ENCODE measurements at places on chromosomes 3 and 15.

- peak; percentile 41 for DNase-seq
Measured at GRCh38 chr15:58510715-58511598, 79.2 kb downstream of the LIPC start.

GRCh38 chr3:155354658-155355057, 61.2 kb upstream of the STRIT1 start:
- no peak for DNase-seq

DNA sequence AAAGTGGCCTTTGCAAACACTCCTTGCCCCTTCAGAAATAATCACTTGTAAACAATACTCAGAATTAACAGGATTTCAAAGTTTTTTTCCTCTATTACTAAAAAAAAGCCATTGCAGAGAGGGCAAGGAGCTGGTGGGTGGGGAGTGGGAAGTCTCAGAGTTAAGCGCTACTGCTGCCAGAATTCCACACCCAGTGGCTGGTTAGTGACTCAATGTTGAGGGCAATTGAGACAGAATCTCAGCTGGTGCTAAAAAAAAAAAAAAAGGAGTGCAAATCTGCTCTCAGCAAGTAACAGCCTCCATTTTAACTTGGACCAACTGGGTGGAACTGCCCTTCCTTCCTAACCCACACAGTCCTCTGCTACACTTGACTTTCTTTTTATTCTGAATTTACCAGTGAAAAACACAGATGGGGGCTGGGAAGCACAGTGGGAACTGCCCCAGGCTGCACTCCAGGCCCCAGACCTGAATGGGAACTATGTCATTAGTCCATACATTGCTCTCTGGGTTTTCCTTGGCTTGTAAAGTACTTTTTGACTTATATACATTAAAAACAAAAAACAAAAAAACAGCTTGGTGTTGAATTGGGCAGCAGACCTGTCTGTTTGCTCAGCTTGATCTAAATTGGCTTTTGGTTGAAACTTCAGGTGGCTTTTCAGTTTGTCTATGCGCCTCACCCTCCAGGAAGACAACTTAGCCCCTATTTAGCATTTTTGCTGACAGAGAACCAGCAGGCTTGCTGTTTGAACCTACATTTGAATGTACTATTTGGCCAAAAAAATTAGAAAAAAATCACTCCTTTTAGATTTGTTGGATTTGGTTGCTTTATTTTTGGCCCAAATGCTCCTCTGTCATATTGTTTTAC, 357.8 kb upstream of the TBL1XR1 start:
- peak; percentile 62 for DNase-seq

DNA sequence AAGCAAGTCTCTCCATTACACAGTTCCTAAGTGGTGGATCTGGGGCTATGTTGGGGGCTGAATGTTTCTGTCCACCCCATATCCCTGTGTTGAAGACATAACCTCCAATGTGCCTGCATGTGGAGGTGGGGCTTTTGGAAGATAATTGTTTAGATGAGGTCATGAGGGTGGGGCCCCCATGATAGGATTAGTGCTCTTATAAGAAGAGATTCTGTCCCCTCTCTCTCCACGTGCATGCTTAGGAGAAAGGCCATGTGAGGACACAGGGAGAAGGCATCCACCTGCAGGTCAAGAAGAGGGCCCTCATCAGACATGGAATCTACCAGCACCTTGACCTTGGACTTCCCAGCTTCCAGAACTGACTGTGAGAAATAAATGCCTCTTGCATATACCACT, 231.0 kb upstream of the CHRNA7 start:
- no peak for DNase-seq

- no peak for DNase-seq
Measured at GRCh38 chr15:93973287-93973686, 258.1 kb upstream of the MCTP2 start.

- no peak for DNase-seq
Measured at GRCh38 chr15:86555098-86555497, 475.4 kb downstream of the AGBL1 start.

GRCh38 chr3:172516318-172517214, 6.7 kb downstream of the TNFSF10 start:
- DNase-seq, result peak; percentile 69

DNA sequence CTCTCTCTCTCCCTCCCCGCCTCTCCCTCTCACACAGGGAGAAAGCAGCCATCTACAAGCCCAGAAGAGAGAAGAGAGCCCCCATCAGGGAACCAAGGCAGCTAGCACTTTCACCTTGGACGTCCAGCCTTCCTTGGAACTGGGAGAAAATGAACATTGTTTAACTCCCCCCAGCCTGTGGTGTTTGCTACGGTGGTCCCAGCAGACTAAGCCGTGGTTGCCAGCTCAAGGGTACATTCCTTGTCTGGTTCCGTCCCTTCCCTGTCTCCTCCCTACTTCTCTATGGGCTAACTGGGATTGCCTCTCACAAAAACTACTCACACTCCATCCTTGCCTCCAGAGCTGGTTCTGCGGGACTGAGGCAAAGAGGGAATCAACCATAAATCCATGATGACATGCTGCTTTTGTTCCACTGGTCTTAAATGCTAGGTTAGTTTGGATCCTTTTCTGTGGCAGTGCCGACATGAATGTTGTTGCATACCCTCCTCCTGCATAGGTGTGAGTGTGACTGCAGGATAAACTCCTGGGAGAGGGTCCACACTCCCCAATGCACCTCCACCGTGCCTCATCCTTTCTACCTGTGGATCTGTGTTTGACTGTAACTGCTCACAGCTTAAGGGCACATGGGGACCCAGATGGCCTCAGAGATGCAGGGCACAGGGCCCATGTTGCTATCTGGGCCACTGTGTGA, 12.0 kb downstream of the C3orf22 start:
- DNase-seq, result no peak
